ENCODE measurements at places on chromosomes 7 and 10. TPM values are rescaled to one million over a fixed set of nuclear protein-coding genes. Genes with fewer than 3 reads are reported as not detected.
A peak's percentile ranks its signal among the peaks of the same experiment; 100 is the strongest.

DNA sequence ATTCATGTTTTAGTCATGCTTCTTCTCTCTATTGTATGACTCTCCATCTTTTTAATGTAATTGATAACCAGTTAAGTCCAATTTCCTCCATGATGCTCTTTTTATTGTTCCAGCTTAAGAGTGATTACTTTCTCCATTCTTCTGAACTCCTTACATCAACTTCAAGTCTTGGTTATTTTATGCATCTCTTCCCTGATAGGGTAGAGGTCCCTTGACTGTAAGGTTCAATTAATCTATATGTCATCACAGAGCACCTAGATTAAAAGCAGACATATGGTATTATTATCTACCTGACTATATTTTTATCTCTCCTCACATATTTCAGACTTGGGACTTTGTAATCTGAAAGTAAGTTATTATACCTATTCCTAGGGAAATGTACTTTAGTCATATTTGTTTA lies 853.1 kb downstream of the REEP3 start:
- no peaks in the 10 kb centered on the region for H3K27me3 ChIP-seq
- DNase-seq: no peak
- H3K27ac ChIP-seq: no peak overlapping the region
- H3K4me3 ChIP-seq: no peak overlapping the region
- H3K4me1 ChIP-seq: no peaks in the 10 kb centered on the region

GRCh38 chr10:71708897-71709882 lies 10.4 kb downstream of the C10orf105 start:
- H3K27ac ChIP-seq: no peak overlapping the region
- peaks cover 14% of the 10 kb centered on the region for H3K4me1 ChIP-seq
- no peak for DNase-seq
- H3K4me3 ChIP-seq: no peak overlapping the region
- no peaks in the 10 kb centered on the region for H3K36me3 ChIP-seq

The GDF2 gene
- total RNA-seq: not detected

DNA sequence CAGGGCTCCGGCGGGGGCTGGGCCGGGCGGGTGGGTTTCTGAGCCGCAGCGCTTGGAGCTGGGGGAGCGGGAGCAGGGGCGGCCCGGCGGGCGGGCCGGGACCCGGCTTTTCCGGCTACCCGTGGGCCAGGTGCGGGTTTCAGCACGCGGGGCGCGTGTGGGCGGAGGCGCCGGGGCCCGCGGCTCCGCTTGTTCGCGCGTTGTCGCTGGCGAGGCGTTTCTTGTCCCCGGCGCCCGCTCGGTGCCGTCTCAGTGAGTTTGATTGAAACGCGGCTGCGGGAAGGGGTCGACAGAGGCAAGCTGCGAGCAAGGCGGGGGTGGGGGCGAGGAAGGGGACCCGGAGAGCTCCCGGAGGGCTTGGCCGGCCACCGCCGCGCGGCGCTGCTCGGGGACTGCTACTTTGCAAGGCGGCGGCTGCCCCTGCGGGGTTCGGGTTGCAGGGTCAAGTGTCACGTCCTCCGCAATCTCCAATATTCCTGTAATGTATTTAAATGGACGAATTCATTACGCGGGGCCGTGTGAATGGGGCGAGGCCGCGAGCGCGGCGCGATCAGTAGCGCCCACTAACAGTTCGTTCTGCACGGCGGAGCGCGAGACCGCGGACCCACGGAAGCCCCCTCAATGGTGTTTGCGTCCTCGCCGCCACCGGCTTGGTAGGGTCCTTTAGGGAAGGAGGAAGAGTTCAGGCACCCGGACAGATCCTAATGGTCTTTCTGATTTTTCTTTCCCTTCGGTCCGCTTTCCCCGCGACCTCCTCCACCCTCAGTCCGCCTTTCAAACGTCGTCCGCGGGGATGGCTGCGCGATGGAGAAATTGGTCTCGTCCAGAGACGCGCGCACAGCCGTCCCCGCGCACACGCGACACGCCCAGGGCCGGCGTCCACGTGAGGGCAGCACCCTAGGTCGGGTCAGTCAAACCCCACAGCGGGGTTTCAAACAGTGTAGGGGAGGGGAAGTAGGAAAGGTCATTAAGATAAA lies 76.9 kb downstream of the INSIG1 start:
- peak; percentile 77 for DNase-seq
- no peak overlapping the region for H3K27ac ChIP-seq
- peaks cover 4% of the 10 kb centered on the region for H3K4me1 ChIP-seq

DNA sequence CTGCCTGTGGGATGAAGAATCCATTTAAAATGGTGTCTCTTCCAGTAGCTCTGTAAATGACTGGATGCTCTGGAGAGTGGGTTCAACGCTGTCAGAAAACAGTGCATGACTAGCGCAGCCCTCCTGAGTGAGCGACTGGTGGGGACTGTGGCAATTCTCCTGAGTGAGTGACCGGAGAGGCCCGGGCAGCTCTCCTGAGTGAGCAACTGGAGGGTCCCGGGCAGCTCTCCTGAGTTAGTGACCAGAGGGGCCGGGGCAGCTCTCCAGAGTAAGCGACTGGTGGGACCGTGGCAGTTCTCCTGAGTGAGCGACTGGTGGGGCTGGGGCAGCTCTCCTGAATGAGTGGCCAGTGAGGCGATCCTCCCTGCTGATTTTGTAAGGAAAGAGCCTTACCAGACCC lies 85.5 kb downstream of the WDR37 start:
- no peak for DNase-seq
- no peaks in the 10 kb centered on the region for H3K4me1 ChIP-seq
- H3K27ac ChIP-seq: no peak overlapping the region
- no peaks in the 10 kb centered on the region for H3K36me3 ChIP-seq
- no peaks in the 10 kb centered on the region for H3K27me3 ChIP-seq
- no peak overlapping the region for H3K4me3 ChIP-seq

DNA sequence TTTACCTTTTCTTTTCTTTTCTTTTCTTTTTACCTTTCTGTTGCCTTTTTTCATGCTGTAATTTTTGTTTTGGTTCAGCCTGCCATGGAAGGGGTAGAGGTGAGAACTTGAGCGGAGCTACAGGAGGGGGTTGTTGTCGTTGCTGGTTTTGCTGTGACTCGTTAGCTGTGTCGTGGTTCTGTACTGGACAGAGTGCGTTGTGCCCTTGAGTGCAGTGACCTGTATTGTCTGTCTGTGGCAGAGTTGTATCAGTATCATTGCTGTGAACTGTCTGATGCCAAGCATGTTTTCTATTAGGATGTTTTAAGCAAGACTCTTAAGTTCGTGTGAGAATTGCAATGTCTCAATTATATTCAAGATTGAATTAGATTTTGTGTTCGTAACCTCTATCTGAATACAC lies 67.5 kb downstream of the TRRAP start:
- peak; percentile 26 for DNase-seq
- H3K36me3 ChIP-seq: peaks cover 67% of the 10 kb centered on the region
- no peaks in the 10 kb centered on the region for H3K27me3 ChIP-seq
- no peaks in the 10 kb centered on the region for H3K4me1 ChIP-seq
- no peak overlapping the region for H3K27ac ChIP-seq
- no peak overlapping the region for H3K4me3 ChIP-seq

GRCh38 chr10:29681676-29682448 lies 47.1 kb upstream of the SVIL start:
- no peaks in the 10 kb centered on the region for H3K36me3 ChIP-seq
- H3K4me3 ChIP-seq: no peak overlapping the region
- no peaks in the 10 kb centered on the region for H3K27me3 ChIP-seq
- DNase-seq: no peak
- H3K27ac ChIP-seq: no peak overlapping the region
- H3K4me1 ChIP-seq: no peaks in the 10 kb centered on the region

The ATXN7L1 gene
- 8.8 TPM for total RNA-seq

The HYAL4 gene
- not detected for total RNA-seq

GRCh38 chr10:87722716-87723115 lies 63.0 kb downstream of the PAPSS2 start:
- H3K36me3 ChIP-seq: peaks cover 50% of the 10 kb centered on the region
- no peak overlapping the region for H3K4me3 ChIP-seq
- no peaks in the 10 kb centered on the region for H3K27me3 ChIP-seq
- no peaks in the 10 kb centered on the region for H3K4me1 ChIP-seq
- no peak for DNase-seq

The RAMP3 gene
- not detected for total RNA-seq

DNA sequence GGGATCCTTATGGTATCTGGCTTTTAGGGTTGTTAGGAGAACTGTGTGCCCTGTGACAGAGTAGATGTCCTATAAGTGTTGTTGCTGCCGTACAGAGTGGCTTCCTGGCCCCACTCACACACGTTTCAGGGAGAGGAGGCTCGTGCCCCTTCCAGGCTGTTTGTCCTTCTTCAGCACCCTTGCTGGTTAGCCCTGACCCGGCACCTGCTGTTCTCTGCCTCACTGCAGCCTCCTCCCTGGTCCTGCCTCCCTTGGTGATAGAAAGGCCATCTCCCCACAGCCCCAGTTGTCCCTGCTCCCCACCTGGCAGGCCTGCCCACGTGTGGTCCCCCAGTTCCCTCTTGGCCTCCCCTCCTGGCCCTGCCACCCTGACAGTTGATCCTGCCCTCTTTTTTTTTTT lies 2.3 kb downstream of the CLIP2 start:
- peaks cover 38% of the 10 kb centered on the region for H3K4me1 ChIP-seq
- H3K36me3 ChIP-seq: peaks cover 3% of the 10 kb centered on the region
- no peak overlapping the region for H3K4me3 ChIP-seq
- peak; percentile 51 for DNase-seq
- no peak overlapping the region for H3K27ac ChIP-seq

DNA sequence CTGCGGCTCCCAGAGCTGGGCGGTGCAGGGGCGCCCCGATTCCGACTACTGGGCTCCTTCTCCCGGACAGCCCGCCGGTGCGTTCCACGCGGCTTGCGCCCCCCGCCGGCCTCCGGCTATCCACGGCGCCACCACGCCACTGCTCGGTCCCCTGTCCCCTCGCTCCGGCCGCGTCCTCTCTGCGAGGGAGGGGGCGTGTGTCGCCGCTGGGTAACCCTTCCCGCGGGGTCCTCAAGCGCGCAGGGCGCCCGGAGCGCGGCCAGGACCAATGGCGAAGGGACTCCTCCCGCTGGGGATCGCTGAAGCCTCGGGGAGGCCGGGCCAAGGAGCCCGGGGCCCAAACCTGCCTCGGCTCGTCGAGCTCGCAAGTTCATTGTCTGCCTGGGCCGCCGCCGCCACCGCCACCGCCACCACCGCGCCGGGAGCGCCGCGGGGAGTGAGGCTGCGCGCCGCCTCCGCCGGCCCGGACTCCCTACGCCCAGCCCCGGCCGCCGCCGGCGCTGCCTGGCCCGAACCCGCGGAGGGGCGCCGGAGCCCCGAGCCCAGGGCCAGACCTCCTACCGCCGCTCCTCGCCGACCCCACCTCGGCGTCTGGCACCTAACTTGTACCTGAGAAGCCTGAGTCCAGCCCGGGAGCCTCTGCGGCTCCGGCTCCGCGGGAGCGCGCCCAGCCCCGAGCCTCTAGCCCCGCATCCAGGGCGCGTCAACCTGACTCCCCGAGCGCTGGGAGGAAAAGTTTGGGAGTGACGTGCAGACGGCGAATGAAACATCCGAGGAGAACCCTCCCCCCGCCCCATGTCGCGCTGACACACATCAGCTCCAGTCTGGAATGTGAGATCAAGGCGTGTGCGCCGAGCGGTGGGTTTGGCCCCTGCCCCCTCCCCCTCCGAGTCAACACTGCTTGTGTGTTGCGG lies at the start of gene CHST15:
Gene CHST15 (minus strand): TSS at position 739 of the 914 bp plus-strand sequence. CDS start 47,386 bp downstream, outside the sequence.
- H3K4me3 ChIP-seq: peak within 1 kb of the TSS; percentile 67
- H3K4me1 ChIP-seq: peaks cover 14% of the 10 kb centered on the region
- H3K36me3 ChIP-seq: no peaks in the 10 kb centered on the region

The TIAL1 gene
- total RNA-seq: 53.6 TPM

GRCh38 chr7:40299097-40299496 lies 164.3 kb downstream of the SUGCT start:
- peak overlapping the region; percentile 97 for H3K27ac ChIP-seq
- no peak overlapping the region for H3K4me3 ChIP-seq
- no peaks in the 10 kb centered on the region for H3K27me3 ChIP-seq
- no peaks in the 10 kb centered on the region for H3K36me3 ChIP-seq
- DNase-seq: peak; percentile 49

The FGFBP3 gene
- total RNA-seq: 1.2 TPM

DNA sequence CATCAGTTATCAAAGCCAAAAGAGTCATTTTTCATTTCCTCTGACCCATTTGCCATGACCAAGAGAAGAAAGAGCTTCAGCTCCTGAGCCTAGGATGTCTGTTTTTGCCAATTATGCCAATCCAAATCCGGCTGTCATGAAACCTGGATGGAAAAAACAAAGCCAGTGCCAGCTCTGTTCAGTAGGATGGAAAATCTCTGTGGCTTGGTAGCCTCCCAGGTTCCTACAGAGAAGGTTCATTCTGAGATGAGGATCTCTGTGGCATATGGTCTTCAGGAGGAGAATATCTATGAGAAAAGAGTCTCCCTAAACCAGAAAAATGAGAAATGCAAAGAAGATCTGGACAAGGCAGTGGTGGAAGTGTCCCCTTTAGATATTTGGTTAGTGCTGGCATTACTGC lies 475.4 kb downstream of the CNTNAP2 start:
- H3K36me3 ChIP-seq: no peaks in the 10 kb centered on the region
- H3K4me3 ChIP-seq: no peak overlapping the region
- DNase-seq: no peak
- no peak overlapping the region for H3K27ac ChIP-seq
- H3K27me3 ChIP-seq: no peaks in the 10 kb centered on the region

DNA sequence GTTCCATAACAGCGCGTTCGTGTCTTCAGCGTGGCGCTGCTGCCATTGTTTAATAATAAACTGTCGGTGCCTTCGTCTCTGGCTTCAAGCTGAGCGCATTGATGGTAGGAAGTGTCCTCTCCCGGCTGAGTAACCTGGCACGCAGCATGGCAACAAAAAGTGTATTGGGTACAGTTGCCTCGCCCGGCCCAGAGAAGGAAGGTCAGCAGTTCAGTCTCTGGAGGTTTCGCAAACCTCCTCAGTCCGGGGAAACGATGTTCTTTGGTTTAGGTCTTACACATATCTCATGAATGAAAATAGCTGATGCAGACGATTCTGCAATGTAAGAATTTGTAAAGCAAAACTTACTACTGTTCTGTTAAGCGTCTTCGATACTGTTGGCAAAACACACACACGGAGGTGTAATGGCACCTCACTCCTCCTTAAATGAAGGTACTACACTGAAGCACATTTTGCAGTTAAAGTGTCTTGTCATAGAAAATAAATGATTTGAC lies 739 bp upstream of the CCDC186 start:
- H3K4me3 ChIP-seq: peak overlapping the region; percentile 99
- H3K36me3 ChIP-seq: no peaks in the 10 kb centered on the region
- DNase-seq: peak; percentile 54

GRCh38 chr10:126907423-126907970 lies 2.3 kb downstream of the DOCK1 start:
- H3K4me3 ChIP-seq: no peak overlapping the region
- peak; percentile 86 for DNase-seq
- no peaks in the 10 kb centered on the region for H3K27me3 ChIP-seq
- no peaks in the 10 kb centered on the region for H3K36me3 ChIP-seq
- H3K4me1 ChIP-seq: peaks cover 11% of the 10 kb centered on the region
- no peak overlapping the region for H3K27ac ChIP-seq

The ACTL6B gene
- total RNA-seq: not detected

All from osteoblast (primary cell).